ENCODE measurements at places on chromosomes 11 and 22. TPM values are rescaled to one million over a fixed set of nuclear protein-coding genes. Genes with fewer than 3 reads are reported as not detected.

The RFPL2 gene
- total RNA-seq = not detected

The THY1 gene
- 122 TPM for total RNA-seq

The JHY gene
- total RNA-seq = 0.53 TPM

The PGA5 gene
- total RNA-seq = not detected

The ARHGAP20 gene
- total RNA-seq = not detected

The AQP11 gene
- not detected for total RNA-seq

The BET1L gene
- 28.2 TPM for total RNA-seq

The MAJIN gene
- total RNA-seq = not detected

The DKK3 gene
- 228 TPM for total RNA-seq

The SLC22A8 gene
- not detected for total RNA-seq

The GAB4 gene
- not detected for total RNA-seq

The FAM227A gene
- total RNA-seq = not detected

The C11orf52 gene
- total RNA-seq = not detected

The CSNK1E gene
- 75.0 TPM for total RNA-seq

The PPP6R2 gene
- 37.4 TPM for total RNA-seq

The GP1BB gene
- total RNA-seq = 3.5 TPM

The TMPRSS13 gene
- total RNA-seq = not detected

The ANO1 gene
- 0.99 TPM for total RNA-seq

The UBQLNL gene
- total RNA-seq = not detected

The OR8G5 gene
- not detected for total RNA-seq

The LAYN gene
- 72.7 TPM for total RNA-seq

The KCNC1 gene
- not detected for total RNA-seq

The NLRP14 gene
- 0.12 TPM for total RNA-seq

The F2 gene
- not detected for total RNA-seq

The PGGHG gene
- 6.2 TPM for total RNA-seq

The SHISA8 gene
- total RNA-seq = not detected

The TRIM6 gene
- 2.5 TPM for total RNA-seq
